NCI-H1092 (cell line): ENCODE measurements at places on chromosomes 12 and 14.
A peak's percentile ranks its signal among the peaks of the same experiment; 100 is the strongest.

GRCh38 chr14:24337824-24338175 lies 2.0 kb downstream of the RIPK3 start:
- DNase-seq: no peak

GRCh38 chr12:60138526-60138925 lies 542.7 kb downstream of the SLC16A7 start:
- DNase-seq: no peak

DNA sequence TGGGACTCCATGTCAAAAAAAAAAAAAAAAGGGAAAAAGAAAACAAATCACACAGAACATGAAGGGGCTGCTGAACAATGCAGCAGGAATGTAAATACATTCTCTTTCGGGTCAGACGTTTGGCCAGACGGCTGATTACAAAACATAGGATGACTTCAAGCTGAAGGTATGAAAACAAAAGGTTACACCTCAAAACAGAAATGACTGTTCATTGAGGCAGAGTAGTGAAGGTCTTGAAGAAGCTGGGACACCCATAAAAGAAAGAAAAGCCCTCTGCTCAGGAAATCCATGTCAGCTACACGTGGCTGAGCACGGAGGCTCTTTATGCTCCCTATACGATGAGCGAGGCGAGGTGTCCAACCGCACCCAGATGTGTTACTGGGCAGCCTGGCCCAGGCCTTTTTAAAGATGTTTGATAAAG lies 37.7 kb downstream of the FGD4 start:
- DNase-seq: no peak

GRCh38 chr14:91084516-91084915 lies 24.1 kb upstream of the RPS6KA5 start:
- DNase-seq: no peak

- DNase-seq: no peak
These were observed 96.1 kb downstream of the PPHLN1 start for GRCh38 chr12:42421844-42422779.

- peak; percentile 43 for DNase-seq
These were observed 26.8 kb downstream of the CCDC177 start for GRCh38 chr14:69547701-69548348.

DNA sequence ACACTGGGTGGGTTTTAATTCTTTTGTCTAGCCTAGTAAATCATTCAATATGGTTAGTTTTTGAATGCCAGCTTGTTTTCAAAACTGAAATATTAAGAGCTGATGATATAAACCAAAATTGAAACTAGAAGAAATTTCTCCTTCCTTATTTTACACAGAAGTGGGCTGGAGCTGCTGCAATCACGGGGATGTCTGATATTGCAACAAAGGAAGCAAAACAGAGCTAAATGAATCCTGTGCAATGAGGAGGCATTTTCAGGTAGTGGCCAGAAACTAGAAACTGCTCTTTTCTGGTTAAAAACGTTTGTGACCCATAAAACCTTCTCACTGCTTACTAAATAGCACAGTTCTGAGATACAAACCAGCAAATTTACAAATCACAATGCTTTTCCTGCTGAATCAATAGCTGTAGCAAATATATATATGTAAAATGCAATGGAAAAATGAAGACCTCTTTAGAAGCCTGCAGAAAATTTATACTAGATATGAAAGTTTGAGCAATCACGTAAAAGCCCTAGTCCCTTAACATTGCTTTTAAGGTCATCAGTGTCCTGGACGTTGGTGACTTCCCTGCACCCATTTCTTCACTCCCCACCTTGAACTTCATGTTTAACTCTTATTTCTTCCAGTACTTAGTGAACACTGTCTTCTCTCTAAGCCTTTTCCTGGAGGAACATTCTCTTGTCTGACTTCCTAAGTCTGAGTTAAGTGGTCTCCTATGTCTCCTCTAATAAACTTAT lies 15.9 kb upstream of the LRRK2 start:
- DNase-seq: no peak

GRCh38 chr12:106108185-106108835 lies 30.4 kb downstream of the NUAK1 start:
- DNase-seq: no peak

GRCh38 chr14:37090026-37090425 lies 82.4 kb downstream of the SLC25A21 start:
- no peak for DNase-seq

DNA sequence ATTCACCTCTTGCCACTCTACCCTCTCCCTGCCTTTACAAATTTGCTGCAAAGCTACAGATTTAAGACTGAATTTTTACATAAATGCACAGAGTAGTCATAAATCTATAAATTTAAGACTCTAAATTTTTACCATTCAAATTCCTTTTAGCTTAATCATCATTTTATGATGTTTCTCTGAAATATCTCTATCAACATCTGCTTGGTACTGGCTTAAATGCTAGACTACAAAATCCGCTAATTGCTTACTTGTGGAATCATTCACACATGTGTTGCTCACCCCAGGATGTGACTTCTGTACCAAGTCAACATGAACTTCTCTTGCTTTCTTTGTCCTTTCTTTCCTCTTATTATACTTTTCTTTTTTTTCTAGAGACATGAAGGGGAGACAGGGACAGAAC lies 109.2 kb downstream of the GALC start:
- DNase-seq: no peak

GRCh38 chr14:56490379-56490778 lies 89.2 kb upstream of the TMEM260 start:
- peak; percentile 30 for DNase-seq

GRCh38 chr14:70289138-70289537 lies 70.3 kb downstream of the COX16 start:
- DNase-seq: no peak

- no peak for DNase-seq
These were observed 67.1 kb upstream of the KRR1 start for GRCh38 chr12:75578546-75578945.

GRCh38 chr12:120916561-120916960 lies 12.4 kb upstream of the SPPL3 start:
- DNase-seq: no peak

DNA sequence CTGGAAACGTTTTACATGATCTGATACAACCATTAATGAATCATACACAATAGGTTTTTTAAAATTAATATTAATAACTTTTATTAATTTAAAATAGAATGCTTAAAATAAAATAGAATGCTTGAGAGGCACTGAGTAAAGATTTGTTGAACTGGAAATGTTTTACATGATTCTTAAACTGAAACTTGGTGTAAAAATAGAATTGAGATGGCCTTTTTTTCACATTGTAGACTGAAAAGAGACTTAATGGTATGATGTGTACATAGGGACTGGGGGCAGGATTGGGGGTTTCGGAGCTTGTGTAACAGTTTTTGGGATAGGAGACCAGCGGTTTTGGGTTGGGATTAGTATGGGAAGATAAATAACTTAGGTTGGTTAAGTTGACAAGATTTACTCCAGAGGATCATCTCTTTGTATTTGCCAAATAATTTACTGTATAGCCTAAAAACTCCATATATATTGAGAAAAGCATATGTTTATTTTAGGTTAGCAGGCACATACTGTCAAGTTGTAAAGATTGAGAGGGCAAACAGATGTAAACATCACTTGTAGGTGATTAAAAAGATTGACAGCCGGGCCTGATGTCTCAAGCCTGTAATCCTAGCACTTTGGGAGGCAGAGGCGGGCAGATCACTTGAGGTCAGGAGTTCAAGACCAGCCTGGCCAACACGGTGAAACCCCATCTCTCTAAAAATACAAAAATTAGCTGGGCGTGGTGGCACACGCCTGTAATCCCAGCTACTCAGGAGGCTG lies 2.0 kb upstream of the ZNF410 start:
- DNase-seq: no peak

DNA sequence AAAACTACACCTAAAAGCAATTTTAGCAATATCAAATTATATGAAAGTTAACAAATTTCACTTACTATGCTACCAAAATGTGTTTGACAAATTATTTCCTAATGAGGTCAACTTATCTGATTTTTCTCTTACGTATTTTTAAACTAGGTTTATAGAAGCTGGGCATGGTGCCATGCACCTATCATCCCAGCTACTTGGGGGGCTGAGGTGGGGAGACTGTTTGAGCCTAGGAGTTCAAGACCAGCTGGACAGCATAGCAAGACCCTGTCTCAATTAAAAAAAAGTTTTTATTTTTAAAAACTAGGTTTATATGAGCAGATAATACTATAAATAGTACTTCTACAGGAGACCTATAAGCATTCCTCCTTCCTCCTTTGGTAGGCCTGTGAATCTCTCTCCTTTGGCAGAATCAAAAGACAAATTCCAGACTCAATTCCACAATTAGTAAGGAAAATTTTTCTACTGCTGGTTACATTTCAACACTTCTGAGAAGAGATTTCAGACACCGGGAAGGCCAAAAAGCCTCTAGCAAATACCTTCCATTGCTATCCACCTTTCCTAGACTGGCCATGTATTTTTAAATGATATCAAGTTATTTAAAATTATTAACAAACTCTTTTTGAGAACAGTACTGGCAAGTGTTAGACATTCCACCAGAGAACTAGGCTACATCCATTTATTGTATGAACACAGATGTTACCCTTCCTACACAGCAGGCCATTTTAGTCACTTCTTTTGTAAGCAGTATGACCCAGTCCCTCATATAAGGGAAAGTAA lies 34.4 kb downstream of the CDK17 start:
- no peak for DNase-seq

DNA sequence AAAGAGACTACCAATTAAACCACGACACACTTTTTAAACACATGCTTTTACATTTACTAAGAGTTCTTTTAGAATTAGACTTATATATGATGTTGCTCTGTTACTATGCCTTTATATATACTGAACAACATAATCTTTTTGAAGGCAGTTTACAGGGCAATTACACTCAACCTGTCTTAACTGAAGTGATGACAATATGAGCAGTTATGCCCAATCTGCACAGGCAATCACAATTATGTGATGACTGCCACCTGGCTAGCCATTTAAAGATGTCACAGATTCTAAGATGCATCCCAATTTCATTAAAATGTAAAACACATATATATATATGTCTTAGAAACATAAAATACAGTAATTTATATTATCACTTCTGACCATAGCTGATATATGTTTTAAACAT lies 112.6 kb downstream of the STXBP6 start:
- no peak for DNase-seq

- DNase-seq: no peak
These were observed 63.0 kb upstream of the TCL1B start for GRCh38 chr14:95623195-95623594.

DNA sequence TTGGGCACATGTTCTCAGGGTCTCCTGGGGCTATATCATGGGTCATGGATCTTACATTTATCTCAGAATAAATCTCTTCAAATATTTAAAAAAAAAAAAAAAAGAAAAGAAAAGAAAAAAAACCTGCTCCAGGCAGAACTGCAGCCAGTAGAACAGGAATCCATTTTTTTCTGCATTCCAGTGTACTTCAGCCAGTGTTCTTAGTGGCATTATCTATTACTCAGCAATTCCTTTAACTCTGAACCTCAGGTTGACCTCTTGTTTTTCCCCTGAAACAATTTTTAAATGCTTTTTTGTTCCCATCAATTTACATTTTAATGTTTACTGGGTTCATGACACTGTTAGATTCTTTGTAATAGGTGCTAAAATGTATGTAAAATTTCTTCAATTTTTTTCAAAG lies 66.7 kb upstream of the STXBP6 start:
- DNase-seq: no peak

DNA sequence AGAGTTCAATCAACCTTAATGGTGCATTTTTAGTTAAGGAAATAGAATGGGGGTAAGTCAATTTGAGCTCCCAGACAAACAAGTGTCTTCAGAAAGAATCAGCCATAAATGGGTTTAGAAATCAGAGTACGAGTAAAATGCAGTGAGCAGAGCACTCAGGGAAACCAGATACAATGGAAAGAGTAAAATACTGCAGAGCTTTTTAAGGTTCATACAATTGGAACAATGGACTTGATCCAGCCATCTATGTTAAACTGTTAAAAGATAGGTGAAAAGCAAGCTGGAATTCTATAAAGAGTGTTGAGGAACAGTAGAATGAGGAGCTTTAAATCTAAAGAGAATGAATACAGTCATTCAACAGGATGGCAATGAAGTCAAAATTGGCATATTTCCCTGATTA lies 23.8 kb upstream of the PCNX4 start:
- DNase-seq: no peak

DNA sequence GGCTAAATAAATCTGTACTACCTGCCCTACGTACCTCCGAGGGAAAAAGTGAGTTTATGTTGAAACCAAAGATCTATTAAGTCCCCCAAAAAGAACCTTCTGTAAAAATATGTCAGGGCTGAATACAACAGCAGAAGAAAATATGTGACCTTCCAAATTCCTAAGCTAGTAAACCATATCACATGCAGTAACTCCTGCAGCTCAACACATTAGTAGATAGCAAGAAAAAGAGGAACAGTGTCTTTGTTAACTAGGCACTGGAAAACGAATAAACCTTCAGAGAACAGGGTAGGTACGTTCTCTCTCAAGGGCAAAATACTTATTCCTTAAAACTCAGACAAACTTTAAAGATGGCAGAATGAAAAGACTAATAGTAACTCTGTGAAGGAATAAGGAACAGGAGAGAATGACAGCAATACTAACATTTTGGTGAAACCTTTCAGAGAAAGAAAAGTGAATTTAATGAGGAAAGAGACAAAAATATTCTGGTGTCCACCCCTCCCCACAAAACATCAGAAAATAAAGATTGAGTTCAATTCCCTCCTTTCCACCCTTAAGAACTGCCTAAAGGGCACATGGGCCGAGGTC lies 18.0 kb downstream of the CBX5 start:
- no peak for DNase-seq

GRCh38 chr14:95980402-95980801 lies 58.8 kb upstream of the C14orf132 start:
- no peak for DNase-seq

DNA sequence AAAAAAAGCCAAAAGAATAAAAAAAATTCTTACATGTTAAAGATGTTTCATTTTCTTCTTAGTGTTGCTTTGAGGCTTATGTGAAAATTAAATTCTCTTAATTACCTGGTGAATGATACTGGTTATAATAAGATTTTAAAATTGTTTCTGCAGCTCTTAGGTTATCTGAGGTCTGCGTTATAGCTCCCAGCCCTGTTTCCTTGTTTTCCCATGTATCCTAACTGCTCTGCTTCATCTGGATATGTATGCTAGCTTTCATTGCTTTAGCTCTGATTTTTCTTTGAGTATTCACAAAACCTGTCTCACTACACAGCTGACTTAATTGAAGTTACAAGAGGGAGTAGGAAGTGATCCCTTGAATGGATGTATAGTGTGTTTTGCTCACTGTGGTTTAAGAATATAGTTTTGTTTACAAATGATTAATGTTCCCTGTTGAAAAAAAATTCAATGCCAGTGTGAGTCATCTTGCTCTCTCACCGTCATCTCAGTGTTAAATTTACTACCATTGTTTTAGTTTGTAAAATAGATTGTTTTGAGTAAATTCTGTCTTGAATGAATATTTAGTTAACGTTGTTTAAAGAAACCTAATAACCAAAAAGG lies 26.8 kb downstream of the CPSF6 start:
- no peak for DNase-seq

GRCh38 chr14:53943751-53944083 lies 12.9 kb downstream of the BMP4 start:
- no peak for DNase-seq

GRCh38 chr14:100239211-100239839 lies 381 bp downstream of the YY1 start:
- DNase-seq: no peak

GRCh38 chr12:48994224-48995085 lies 4.7 kb downstream of the DDN start:
- no peak for DNase-seq

GRCh38 chr12:2886768-2887450 lies 3.8 kb upstream of the TULP3 start:
- no peak for DNase-seq

GRCh38 chr12:60101715-60102114 lies 505.9 kb downstream of the SLC16A7 start:
- DNase-seq: no peak
